NCI-H2227 treated with DMSO at 0.1 percent for 48 hours (cell line): ENCODE measurements at places on chromosomes 3 and 15.
A peak's percentile ranks its signal among the peaks of the same experiment; 100 is the strongest.

- no peak for DNase-seq
These were observed 26.0 kb upstream of the CORO2B start for GRCh38 chr15:68552773-68553172.

GRCh38 chr3:111924283-111924682, 54.5 kb upstream of the ABHD10 start:
- DNase-seq: no peak

DNA sequence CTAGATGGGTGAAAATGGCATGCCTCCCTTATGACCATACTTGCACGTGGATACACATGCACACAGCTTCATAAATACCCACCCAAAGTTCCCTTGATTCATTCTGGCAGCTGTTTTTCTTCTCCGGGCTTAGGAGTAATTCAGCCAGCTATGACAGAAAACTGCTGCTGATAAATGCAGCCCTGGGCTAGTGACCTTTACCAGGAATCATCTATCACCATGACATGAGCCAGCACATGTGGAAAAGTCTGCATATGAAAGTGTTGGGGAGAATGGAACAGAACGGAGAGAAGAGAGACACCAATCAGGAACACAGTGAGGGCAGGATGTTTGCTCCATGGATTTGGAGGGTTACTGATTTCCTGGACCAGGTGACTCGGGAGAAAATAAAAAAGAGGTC, 706.3 kb downstream of the PDCD6IP start:
- DNase-seq: no peak

GRCh38 chr15:51759557-51760070, 8.2 kb downstream of the TMOD2 start:
- DNase-seq: no peak

GRCh38 chr15:99053380-99054024, 45.9 kb upstream of the PGPEP1L start:
- DNase-seq: no peak

- DNase-seq: no peak
These were observed 6.4 kb downstream of the UBP1 start for GRCh38 chr3:33433843-33434242.

DNA sequence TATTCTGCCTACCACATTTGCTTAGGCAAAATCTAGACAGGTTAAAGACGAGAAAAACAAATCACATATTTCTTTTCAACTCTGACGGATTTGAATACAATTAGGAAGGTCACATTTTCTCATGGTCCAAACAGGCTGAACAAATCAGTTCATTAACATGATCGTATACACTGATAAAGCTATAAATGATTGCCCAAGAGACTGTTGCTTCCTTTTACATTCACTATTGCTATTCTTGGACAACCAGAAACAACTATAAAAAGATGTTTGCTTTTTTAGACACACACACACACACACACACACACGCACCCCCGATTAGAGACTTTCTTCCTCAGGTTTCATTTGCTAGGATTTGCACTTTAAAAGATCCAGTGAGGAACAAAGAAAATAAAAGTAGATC, 122.3 kb upstream of the BHLHE40 start:
- no peak for DNase-seq

GRCh38 chr3:59808446-59808845, 758.6 kb upstream of the CFAP20DC start:
- no peak for DNase-seq

DNA sequence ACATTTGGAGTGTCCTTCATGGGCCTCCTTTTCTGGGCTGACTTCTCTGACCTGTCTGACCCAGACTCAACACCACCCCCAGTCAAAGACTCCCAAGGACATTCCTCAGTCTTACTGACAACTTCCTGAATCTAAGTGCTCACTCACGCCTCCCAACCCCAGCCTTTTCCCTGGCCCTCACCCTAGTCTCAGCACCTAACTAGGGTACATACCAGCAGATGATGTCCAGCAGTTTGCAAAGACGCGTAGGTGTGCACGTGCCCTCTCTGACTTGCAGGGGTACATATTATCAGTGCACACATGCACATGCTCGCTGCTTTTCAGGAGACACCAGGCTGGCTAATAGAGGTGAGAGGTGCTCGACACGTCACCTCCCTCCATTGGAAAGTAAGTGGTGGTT, 38.7 kb upstream of the SLCO2A1 start:
- DNase-seq: no peak

- DNase-seq: no peak
These were observed 25.1 kb downstream of the SHISA5 start for GRCh38 chr3:48478626-48479555.

- no peak for DNase-seq
These were observed 517.2 kb downstream of the FOXP1 start for GRCh38 chr3:71066356-71066755.

- no peak for DNase-seq
These were observed 27.0 kb downstream of the NDUFB4 start for GRCh38 chr3:120622870-120623726.

DNA sequence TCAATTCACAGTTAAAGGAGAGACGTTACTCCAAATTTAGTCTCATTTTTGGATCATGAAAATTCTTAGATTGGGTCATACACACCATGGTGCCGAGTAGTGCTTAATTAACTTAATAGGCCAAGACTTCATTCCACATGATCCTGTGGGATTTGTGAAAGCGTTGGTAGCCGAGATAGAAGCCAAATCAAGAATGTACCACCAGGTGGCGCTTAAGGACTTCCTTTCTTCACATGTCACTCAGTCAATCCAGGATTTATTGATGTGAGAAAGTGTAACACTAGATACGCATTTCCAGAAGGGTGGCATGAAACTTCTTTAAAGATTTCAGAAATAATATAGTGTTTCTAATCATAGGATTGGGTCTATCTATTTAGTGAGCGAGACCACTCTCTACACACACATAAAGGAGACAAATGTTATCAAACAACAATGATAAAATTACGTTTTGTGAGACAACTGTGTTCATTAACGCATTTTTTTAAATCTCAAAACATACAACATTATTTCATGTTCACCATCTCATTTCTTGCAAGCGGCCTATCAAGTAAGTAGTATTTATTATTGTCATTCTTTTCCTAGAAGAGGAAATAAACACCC, 436.1 kb downstream of the CHL1 start:
- DNase-seq: no peak

- no peak for DNase-seq
These were observed 148.9 kb upstream of the TSPAN3 start for GRCh38 chr15:77219841-77220240.

GRCh38 chr15:57611938-57612337, 20.2 kb downstream of the MYZAP start:
- no peak for DNase-seq

DNA sequence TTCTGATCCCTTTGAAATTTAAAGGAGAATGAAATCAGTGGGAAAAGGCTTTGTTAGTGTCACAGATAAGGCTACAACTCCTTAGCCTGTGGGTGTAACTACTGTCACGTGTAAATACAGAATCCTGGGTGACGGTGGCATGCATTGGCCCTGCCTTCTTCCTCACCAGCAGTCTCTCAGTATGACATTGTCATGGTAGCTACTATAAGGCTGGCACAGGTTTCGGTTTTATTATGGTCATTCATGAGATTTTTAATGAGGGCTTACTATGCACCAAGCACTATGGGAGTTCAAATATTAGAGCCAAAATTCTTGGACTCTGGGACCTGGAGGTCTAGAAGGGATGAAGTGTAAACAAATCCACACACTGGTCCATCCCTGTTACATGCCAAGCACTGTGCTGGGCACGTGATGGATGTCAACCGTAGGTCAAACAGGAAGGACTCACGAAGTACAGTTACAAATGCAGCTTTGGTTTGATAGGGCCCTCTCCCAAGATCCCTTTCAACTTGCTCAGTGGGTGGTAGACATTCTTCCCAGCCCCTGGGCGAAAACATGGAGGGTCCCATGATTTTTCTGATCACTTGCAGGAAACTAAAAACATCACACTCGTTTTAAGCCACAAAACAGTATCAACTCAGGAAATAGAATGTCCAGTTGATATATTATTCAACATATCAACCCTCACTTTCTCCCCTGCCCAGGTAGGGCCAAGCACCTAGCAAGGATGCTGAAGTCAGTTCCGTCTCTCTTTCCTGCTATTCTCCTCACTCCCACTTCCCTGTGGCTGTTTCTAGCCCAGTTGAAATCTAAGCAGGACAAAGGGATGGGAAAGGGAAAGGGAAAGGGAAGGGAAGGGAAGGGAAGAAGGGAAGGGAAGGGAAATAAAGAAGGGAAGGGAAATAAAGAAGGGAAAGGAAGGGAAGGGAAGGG, 25.3 kb downstream of the BFSP2 start:
- no peak for DNase-seq

- no peak for DNase-seq
These were observed 40.8 kb upstream of the OSTN start for GRCh38 chr3:191158247-191158646.

- DNase-seq: no peak
These were observed 6.7 kb upstream of the ALCAM start for GRCh38 chr3:105360003-105360402.

- peak; percentile 3 for DNase-seq
These were observed 41.7 kb downstream of the OXSM start for GRCh38 chr3:25831578-25831977.

- no peak for DNase-seq
These were observed 84.7 kb downstream of the OPA1 start for GRCh38 chr3:193677734-193678133.

- DNase-seq: no peak
These were observed 350.7 kb upstream of the AZI2 start for GRCh38 chr3:28699283-28699682.

DNA sequence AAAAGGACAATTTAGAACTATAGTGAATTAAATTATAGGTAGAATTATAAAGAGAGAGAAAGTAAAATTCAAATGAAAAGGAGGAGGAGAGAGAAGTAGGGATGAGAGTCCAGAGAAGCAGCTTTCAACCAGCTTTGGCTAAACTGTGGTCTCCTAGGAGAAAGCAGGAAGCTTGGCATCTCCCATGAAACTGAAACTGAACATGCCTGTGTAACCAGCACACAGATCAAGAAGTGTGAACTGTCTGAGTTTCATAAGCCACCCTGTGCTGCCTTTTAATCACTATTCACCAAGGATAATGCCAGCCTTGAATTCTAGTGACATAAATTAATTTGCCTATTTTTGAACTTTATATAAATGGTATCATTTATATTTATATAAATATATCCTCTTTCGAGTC, 128.5 kb downstream of the MYRIP start:
- DNase-seq: no peak

DNA sequence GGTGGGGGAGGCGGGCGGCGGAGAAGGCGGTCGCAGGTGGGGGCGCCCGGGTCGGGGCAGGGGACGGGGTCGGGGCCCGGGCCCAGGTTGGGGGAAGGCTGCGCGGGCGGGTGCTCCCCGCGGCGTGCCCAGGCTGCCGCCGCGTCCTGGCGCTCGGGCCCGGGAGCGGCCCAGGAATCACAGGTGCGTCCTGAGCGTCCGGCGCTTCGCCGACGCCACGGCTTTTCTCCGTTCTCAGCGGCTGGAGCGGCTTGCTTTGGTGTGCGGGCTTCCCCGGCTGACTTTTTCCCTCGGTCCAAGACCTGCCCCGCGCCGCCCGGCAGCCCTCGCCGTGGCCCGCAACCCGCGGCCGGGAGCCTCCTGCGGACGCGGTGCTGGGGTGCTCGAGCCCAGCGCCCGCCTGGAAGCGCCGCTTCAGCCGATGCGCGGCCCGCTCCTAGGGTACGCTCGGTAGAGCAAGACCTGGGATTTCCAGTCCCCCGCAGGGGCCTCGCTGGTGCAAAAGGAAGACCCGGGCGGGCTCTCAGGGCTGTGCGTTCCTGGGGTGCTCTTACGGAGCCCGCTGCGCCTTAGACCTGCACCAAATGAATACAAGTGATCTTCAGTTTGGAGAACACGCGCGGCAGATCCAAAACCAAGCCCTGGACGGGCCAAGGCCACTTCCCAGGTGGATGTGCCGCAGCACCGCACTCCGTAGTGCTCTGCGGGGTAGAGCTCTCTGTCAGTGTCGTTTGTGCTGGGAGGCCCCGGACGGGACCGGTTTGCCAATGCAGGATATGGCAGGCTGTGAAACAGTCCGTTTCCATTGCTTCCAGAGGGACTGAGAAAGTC, 639 bp downstream of the NIPA1 start:
- no peak for DNase-seq

GRCh38 chr3:193903966-193904365, 232.0 kb upstream of the HES1 start:
- no peak for DNase-seq

- DNase-seq: peak; percentile 69
These were observed 41.0 kb upstream of the ROPN1 start for GRCh38 chr3:124032881-124033359.

GRCh38 chr3:9230596-9230995, 18.9 kb downstream of the SRGAP3 start:
- DNase-seq: no peak

GRCh38 chr3:129018271-129018670, 17.2 kb downstream of the EFCC1 start:
- DNase-seq: no peak

DNA sequence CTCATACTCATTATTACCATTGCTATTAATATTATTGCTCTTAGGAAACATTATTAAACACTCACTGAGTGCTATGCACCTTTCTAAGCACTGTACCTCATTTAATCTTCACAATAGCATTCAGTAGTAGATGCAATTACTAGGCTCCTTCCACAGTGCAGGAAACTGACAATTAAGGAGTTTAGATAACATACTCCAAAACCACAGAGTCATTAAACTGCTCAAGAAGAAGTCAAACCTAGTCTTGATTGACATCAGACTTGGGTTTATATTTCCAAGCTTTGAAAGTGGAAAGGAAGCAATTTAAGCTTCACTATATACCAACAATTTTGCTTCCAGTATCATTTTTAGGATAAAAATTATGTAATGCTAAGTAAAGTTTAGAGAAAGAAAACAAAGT, 490.1 kb upstream of the ARRDC4 start:
- no peak for DNase-seq

- peak; percentile 4 for DNase-seq
These were observed 1.1 kb upstream of the CYFIP1 start for GRCh38 chr15:22981051-22981840.

GRCh38 chr15:74138642-74139041, 8.3 kb downstream of the ISLR2 start:
- no peak for DNase-seq

- no peak for DNase-seq
These were observed 225.2 kb upstream of the NR2E3 start for GRCh38 chr15:71585159-71585558.

GRCh38 chr3:51799879-51800749, 21.1 kb upstream of the IQCF6 start:
- DNase-seq: peak; percentile 16

DNA sequence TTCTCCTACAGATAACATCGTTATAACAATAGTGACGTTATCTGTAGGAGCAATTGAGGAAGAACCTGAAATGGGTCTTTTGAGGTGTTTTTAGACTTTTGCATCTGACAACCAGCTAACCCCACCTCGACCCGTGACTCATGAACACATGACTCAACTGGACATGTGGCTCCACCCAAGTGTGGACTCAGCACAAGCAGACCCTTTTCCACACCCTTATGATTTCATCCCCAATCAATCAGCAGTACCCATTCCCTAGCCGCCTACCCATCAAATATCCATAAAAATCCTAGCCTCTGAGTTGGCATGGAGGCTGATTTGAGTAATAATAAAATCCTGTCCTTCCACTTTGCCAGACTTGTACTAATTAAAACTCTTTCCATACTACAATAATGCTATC, 255.4 kb downstream of the ARPP21 start:
- no peak for DNase-seq

GRCh38 chr3:183775781-183776180, 49.6 kb downstream of the MAP6D1 start:
- DNase-seq: no peak
